Stimulated activated CD4-positive, alpha-beta T cell treated with anti-CD3 and anti-CD28 coated beads, Interleukin-4, amount 100 ng/mL, for 4 hours (primary cell): ENCODE measurements at places on chromosomes 16 and 17.

- no peak for DNase-seq
Observed at GRCh38 chr17:74679374-74679773, 33.3 kb downstream of the CD300LF start.

DNA sequence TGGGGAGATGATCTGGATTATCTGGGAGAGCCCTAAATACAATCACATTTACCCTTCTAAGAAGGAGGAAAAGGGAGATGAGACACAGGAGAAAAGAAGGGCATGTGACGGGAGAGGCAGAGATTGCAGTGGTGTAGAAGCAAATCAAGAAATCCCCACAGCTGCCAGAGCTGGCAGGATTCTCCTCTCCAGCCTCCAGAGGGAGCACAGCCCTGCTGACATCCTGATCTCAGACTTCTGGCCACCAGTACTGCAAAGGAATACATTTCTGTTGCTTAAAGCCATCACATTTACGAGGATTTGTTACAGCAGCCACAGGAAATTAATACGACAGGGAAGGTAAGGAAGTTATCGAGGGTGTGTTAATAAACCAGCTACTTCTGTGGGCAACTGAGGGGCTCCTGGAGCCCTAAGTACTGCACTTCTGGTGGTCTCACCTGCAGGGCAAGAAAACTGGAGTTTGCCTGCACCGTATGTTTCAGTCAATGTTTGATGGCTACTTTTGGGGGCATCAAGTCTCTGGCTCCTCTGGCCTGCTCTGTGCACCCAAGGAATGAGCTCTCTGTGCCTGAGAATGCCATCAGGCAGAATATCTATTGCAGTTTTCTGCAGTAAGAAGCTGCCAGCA lies 22.9 kb upstream of the CDH13 start:
- no peak for DNase-seq

GRCh38 chr17:2192367-2193057 lies 111.1 kb downstream of the SMG6 start:
- peak; percentile 57 for DNase-seq

DNA sequence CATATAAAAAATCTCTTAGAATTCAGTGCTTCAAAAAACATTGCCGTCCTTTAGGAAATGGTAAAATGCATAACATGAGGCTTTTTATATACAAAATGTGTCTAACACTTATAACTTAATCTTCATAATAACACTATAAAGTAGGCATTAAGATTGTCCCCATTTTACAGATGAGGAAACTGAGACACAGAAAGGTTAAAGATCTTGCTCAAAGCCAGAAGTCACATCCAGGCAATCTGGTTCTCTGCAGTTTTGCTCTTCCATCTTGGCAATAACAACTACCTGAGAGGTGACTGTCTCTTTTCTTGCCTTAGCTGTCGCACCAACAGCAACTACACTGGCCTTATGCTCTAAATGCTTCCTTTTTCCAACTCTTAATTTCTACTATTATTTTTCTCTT lies 24.5 kb downstream of the AP1G1 start:
- DNase-seq = no peak

GRCh38 chr17:59372138-59372751 lies 40.8 kb downstream of the YPEL2 start:
- no peak for DNase-seq

GRCh38 chr17:43200127-43200526 lies 11.5 kb upstream of the TMEM106A start:
- DNase-seq = no peak

DNA sequence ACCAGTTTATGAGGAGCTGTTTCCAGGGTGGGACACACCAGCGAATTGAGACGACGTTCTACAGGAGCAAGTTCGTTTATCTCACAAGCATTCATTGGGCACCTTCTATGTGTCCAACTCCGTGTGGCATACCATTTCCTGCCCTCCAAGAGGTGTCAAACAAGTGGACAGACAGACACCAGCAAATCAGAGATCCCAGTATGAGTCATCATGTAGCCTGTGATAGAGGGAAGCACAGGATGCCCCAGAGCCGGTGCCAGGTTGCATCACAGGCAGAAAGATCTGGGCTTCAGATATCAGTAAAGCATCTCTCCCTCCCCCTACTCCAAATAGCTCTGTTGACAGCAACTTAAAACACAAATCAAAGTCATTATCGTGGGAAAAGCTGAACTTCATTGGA lies 31.8 kb upstream of the MAF start:
- no peak for DNase-seq

- DNase-seq = no peak
Observed at GRCh38 chr17:71978435-71978834, 142.4 kb upstream of the SOX9 start.

DNA sequence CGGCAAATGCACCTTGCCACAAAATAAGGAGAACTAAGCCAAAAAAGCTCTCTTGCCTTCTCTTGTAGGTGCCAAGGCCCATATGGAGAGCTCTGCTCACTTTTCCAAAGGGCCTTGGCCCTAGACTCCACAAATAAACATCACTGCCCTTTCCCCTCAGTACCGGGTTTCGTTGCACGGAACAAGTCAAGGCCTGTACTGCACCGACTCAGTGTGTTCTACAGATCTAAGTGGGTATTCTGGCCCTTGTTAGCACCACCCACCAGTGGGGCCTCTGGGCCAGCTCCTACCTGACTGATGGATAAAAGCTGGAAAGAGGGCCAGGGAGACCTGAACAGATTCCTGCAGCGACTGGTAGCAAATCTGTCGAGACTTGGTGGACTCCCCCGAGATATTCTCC lies 43.7 kb upstream of the GSG1L start:
- no peak for DNase-seq

DNA sequence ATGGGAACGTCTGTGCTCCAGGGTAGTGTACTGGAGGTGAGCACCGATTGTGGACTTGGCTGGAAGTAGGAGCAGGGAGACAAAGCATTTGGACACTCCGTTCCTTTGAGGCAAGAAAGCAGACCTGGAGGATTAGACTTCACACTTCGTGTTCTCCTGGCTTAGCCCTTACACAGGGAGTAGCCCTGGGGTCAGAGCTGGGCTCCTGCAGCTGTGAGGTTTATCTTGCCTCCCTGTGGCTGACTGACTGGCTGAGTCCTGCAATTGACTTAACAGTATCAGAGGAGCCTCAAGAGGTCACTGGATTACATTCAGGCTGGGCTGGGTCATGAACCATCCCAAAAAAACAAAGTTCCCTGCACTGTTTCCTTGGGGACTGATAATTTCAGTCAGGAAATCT lies 37.1 kb downstream of the MPRIP start:
- no peak for DNase-seq

DNA sequence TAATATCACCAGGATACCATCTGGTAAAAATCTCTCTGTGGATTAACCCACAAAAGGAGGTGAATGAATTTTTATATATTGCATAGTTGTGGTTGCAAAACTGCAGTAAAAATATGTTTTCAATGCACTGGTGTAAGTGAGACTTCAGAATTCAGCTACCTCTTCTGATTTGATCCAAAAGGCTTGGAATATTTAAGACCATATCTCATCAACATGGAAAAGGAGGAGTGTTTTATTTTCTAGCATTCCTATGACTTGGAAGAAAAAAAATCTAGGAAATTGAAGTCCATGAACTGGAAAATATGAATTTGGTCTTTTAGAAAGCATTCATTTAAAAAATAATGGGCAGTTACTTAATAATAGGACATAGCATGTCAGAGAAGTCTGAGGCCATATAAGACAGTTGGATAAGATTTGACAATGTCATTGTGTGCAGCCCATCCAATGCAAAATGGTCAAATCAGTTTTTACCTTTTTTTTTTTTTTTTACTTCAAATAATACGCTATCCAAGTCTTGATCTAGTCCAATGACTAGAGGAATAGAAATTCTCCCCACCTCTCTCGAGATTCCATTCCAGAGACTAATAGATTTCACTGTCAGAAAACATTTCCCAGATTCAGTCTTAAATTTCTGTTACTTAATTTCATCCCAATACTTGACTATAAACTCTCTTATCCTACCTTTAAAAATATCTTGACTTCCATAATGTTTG lies 364.9 kb upstream of the PMFBP1 start:
- no peak for DNase-seq

DNA sequence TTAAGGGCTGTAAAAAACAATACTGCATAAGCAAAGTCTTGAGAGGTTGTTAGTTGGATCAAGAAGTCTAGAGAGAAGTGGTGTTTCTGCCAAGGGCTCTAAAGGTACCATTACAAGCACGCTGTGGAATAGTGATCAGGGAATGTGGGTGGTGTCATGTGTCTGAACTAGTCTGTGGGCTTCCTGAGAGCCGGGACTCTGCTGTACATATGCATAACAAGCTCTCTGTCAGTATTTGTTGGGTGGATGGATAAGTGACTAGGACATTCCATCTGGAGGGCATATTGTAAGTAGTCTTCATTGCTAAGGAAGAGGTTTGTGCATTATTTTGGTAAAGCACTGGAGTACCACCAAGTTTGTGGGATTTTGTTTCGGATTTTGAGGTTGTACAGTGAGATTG lies 209.5 kb downstream of the LGALS9B start:
- DNase-seq = no peak

DNA sequence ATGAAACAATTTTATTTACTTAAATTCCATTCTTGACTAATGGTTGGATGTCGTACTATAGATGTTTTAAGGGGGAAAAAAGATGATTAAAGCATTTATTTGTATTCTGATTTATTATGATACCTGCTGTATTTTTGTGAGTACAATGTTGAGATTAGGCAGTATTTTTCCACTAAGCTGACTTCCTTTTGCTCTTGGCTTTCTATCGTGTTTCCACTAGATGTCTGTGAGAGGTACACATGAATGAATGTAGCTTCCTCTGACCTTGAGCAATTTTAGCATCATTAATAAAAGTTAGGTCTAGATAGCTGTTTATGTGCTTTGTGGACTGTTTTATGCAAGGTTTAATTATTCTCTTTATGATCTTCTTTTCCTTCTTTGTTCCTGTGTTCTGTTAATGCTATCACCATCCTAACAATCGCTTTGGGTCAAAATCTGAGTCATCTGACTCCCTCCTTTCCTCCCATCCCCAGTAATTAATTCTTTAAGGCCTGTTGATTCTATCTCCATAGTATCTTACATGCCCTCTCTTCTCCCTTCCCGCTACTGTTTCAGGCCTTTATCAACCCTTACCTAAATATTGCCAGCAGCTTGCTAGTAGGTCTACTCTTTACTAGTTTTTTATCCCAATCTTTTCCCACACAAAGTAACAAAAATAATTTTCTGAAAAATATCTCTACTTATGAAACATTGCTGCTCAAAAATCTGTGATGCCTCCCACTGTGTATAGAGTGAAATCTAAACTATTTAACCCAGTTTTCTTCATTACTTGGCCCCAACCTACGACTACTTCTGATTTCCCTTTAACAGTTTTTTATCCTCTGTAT lies 76.0 kb downstream of the VMP1 start:
- no peak for DNase-seq

DNA sequence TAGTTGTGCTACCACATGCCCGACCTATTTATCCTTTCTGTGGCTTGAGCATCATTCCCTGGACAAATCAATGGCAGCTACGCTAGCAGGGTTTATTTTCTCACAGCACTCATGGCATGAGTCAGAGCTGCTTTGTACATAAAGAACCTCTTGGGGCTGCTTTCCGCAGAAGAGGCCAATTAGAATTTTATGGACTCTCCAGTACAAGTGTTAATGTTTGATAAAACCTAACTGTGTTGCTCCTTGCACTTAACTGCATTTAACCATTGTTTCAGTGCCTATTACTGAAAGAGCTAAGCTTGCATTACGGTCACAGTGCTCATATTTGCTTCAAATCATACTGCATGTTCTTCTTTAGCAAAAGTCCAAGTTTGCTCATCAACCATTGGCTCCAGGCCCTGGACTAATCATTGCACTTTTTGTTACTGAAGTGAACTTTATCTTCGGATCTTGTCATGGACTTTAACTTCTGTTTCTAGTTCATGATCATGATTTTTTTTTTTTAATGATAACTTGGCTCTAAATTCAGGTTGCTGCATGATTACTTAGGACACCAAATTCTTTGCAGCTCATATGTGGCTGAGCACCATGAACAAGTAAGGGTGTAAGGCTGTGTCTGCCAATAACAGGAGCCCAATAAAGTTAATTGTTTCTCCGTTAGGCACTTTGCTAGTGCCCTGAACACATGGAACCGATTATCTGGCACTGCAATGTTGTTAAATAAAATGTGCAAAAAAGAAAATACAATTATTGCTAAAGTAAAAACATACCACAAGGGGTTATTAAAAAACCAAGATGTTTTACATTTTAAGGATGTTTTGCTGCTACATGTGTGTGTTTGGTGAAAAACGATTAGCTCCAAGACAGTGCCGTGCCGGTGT lies 492.2 kb downstream of the KCNJ2 start:
- no peak for DNase-seq

DNA sequence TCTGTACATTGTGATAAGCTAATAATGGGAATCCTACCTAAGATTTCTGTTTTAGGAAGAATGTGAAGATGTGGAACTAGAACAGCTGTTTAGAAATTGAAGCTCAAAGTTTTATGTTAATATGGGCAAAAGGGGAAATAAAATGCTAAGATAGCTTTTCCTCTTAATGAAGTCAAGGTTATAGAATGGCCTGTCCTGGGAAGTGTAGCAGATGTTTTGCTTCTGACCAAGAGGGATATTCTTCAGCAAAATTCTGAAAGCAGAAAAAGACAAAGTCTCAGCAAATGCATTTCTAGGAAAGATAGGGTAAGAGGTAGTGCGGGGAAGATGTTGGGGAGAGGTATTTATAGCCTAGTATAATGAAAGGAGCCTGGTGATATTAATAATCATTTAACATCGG lies 13.1 kb downstream of the MAP3K3 start:
- no peak for DNase-seq

GRCh38 chr17:57724026-57724728 lies 20.9 kb downstream of the CCDC182 start:
- no peak for DNase-seq

- no peak for DNase-seq
Observed at GRCh38 chr17:35467824-35468223, 19.3 kb upstream of the SLFN13 start.

DNA sequence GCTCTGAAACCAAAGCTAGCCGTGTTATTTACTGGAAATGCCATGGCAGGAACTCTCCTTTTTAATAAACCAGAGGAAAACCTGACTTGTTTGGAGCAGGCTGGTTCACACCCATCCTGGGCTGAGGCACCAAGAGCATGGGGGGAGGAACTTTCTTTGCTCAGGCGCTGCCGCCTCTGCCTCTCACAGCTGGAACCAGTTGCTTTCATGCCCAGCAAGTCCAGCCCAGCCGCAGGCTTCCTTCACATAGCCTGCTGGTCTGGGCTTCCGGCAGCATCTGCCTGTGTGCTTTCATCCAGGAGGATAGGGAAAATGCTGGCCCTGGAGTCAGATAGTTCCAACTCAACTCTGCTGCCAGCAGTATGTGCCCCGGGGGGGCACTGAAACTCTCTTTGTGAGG lies 88.1 kb upstream of the ASIC2 start:
- DNase-seq = no peak
